ENCODE measurements at places on chromosomes 13 and 19.

GRCh38 chr19:1567116-1567847 lies 843 bp downstream of the MEX3D start:
- no peak for DNase-seq

DNA sequence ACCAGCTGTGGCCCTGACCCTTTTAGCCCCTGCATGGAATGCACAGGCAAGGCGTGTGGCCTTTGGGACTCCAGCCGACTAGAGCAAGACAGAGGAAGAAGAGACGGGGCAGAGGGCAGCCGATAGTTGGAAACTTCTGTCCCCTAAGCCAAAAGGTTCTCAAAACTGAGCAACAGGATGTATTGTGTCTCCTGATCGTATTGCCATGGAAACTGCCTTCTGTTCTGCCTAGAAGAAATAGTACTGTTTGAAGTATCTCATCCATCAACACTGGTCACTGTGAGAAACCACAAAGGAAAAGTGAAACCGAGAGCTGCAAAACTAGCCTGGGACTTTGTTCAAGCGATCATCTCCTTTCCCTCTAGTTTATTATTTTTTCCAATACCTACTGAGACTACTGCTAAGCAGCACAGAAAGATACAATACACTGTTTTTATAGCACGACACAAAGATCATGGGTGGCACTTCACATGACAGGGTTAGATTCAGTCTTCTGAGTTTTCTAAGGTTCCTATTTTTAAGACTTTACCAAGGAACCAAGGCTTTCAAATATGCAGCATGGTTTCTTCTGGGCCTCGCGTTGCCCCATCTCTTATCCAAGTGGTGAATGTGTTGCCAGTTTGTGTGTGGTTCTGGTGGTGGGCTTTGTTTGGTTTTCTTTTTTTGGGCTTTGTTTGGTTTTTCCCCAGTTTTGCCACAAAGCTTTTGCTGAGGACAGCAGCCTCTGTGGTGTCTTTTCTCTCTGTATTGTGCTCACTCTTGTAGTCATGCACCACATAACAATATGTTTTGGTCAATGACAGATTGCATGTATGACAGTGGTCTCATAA lies 49.3 kb upstream of the GPR183 start:
- peak; percentile 50 for DNase-seq

DNA sequence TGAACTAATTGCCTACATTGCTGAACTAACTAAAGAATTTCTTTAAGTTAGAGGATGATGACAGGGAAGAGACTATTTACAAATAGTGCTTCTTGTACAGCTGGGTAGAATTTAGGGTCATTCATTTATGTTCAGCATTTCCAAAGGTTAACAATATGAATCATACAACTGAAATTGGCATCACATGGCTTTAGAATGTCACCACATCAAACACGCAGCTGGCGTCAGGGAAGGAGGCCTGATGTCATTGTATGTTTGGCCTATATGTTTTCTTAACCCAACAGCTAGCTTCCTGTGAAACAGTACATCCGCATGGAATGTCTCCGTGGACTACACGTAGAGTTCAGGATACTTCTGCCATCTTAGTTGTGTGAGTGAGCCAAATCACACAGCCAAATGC lies 99.0 kb upstream of the TNFSF11 start:
- no peak for DNase-seq

- no peak for DNase-seq
Observed at GRCh38 chr13:111043575-111043982, 71.5 kb upstream of the ARHGEF7 start.

GRCh38 chr13:81305928-81306327 lies 965.0 kb upstream of the SPRY2 start:
- no peak for DNase-seq

- DNase-seq, result peak; percentile 27
Observed at GRCh38 chr13:28820099-28821051, at the start of gene MTUS2. Gene MTUS2 (plus strand): TSS chr13:28820339.

DNA sequence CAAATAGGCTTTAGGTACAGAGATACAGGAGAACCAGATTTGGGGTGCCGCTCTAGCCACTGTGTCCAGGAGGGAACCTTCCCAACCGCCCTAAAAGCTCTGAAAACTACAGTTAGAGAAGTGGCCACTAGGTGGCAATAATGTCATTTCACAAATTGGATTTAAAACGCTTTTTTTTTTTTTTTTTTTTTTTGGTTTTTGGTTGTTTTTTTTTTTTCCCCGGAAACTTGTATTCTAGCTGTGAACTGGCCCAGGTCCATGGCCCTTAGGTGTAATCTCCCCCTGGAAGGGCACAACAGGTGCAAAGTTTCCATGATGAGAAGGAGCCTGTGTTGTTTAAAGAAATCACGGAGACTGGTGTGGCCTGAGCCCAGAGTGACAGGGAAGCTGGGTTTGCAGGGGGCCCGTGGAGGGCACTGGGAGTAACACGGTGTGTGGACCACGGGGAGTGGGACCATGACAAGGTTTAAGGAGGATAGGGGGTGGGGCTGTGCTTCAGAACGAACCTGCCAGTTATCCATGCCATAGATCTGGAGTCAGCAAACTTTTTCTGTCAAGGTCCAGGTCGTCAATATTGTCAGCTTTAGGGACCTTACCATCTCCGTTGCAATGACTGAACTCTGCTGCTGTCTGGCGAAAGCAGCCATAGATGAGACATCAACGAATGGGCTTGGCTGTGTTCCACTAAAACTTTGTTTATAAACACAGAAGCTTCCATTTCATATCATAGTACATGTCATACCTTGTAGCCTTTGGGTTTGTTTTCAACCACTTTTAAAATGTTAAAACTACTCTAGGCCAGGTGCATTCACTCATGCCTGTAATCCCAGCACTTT lies 10.1 kb downstream of the OR1I1 start:
- no peak for DNase-seq

- no peak for DNase-seq
Observed at GRCh38 chr19:3785451-3785937, 687 bp downstream of the MATK start.

DNA sequence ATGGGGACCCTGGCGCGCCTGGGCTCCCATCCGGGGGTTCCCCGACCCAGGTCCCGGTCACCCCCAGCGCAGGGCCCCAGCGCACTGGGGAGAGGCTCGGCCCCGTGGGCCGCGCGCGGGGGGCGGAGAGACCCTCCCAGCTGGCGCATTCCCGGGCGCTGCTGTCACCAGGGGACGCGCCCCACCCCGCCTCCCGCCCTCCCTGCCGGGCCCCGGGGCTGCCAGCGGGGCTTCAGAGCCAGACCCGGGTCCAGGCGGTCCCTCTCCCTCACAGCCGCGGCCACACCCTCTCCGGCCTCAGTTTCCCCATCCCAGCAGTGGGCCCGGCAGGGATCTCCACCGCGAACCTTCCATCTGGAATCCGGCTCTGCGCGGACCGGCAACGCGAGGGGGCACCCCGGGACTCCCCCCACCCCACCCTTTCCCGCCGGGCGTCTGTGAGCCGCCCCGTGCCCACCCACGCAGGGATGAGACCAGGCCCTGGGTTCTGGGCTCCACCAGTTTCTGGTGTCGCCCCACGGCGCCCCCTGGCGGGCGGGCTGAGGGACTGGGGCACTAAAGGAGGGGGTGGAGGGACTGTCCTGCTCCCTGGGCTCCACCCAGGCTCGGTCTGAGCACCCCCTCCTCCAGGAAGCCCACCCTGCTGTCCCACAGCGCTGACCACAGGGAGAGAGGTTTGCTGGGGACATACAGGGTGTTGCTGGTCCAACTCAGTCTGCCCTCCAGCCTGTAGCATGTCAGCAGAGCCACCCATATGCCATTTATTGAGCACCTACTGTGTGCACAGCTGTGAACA lies 878 bp upstream of the ADAMTSL5 start:
- DNase-seq, result peak; percentile 64

GRCh38 chr13:48125794-48126228 lies 30.9 kb upstream of the MED4 start:
- DNase-seq, result no peak

All from germinal center (tissue), 1 donor.